ENCODE measurements at places on chromosomes 3 and 15.
A peak's percentile ranks its signal among the peaks of the same experiment; 100 is the strongest.

DNA sequence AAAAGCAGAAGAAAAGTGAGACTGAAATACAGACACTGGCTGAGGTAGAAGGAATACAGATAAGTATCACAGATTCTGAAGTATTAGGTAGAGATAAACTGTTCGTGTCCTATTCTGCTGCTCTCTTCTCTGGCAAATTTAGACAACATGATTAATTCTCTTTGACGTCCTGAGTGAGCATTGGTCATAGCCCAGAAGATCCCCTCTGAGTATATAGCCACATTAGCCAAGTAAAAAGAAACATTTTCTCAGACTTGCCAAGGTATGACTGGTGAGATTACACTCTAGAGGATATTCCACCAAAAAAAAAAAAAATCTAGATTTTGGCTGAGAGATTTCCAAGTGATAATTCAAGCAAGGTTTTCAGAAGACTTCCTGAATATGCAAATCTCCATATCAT lies 111.4 kb upstream of the ALCAM start:
- DNase-seq = no peak

DNA sequence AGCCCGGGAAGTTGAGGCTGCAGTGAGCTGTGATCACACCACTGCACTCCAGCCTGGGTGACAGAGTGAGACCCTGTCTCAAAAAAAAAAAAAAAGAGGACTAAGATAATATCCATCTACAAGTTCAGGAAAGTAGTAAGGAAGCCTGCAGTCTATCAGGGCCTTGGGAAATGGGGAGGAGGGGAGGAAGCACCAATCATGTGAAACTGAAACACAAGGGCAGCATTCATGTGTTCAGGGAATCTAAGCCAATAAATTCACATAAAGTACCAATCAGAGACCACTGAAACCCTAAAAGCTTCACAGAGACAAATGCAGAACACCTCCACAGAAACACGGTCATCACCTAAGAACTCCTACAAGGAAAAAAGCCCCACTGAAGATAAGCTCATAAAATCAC lies 22.9 kb upstream of the HHATL start:
- no peak for DNase-seq

GRCh38 chr3:53921296-53921695 lies 29.6 kb upstream of the SELENOK start:
- DNase-seq = no peak

- DNase-seq = no peak
These were observed 779.5 kb downstream of the NTRK3 start for GRCh38 chr15:87477026-87477425.

- no peak for DNase-seq
These were observed 9.3 kb upstream of the ATP13A4 start for GRCh38 chr3:193564012-193564411.

- no peak for DNase-seq
These were observed 59.4 kb downstream of the MCTP2 start for GRCh38 chr15:94290730-94291129.

DNA sequence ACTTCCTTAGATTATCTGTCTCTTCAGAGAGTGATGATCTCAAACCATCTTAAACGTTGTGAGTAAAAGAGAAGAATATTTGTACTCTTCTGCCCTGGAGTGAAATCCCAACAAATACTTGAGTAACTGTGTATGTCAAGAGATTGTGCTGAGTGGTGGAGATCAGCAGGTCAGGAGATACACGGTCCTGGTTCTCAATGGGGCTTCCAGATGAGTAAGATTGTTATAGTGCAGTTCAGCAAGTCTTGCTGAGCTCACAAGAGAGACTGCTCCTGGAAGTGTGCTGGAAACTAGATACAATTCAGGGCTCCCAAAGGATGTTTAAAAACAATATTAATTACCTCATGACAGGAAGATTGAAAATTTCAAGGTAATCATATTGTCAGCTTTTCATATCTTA lies 184.3 kb downstream of the AKAP13 start:
- DNase-seq = no peak

- peak; percentile 12 for DNase-seq
These were observed 67.8 kb downstream of the FMN1 start for GRCh38 chr15:33126559-33127290.

DNA sequence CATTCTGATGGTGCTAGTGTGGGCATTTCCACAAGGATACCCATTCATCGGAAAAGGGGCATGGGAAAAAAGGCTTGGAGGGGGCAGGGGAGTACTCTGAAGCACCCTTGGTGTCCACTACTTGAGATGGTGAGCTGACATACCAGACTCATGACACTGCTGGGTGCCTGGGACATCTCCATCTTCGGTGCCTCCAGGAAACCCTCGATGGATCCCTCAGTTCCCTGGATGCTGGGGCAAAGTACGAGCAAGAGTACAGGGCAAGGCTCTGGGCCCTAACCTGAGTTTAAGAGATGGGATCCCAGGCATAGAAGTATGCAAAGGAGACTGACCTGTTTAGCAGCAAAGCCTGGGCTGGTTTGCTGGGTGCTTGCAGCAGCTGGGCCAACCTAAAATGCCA lies 5.2 kb upstream of the IP6K1 start:
- no peak for DNase-seq

GRCh38 chr15:83913034-83913632 lies 259.2 kb downstream of the ADAMTSL3 start:
- no peak for DNase-seq

DNA sequence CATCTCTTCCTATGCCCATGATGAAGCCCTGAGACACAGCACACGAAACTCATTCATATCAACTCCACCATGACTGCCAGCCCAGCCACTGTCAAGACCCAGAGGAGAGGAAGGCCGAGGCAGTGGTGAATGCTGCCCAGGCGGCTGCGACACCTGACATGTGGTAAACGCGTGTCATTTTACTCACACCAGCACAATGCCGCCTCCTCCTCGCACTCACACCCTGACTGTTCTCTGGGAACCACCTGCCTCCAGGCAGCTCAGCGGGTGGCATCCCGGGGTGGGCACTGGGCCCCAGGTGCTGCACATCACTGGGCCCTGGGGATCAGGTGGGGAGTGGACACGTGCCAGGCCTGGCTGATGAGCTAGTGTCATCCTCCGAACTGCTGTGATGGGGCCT lies 21.5 kb downstream of the KLHL25 start:
- DNase-seq = no peak

- DNase-seq = no peak
These were observed 65.4 kb downstream of the SERP1 start for GRCh38 chr3:150480877-150481276.

DNA sequence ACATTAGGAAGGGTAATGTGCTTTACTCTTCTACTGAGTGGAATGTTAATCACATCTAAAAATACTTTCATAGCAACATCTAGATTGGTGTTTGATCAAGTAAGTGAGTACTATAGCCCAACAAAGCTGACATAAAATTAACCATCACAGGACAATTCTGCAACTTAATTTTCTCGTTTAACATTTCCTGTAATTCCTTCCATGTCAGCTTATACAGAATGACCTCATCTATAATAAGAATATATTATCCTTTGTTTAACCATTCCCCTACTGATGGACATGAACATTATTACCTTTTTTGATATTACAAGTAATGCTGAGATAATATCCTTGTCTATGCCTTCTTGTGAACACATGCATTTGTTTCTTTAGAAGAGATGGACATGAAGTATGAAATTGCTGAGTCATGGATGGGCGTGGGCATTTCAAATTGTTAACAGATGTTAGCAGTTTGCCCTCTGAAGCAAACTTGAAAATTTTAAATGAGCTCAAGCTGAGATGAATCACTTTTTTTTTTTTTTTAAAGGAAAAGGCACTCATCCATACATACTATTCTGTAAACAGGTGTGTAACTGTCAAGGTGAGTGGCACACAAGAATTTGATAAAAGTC lies 85.1 kb downstream of the OXNAD1 start:
- no peak for DNase-seq

GRCh38 chr3:47399531-47400270 lies 18.9 kb downstream of the PTPN23 start:
- DNase-seq = no peak

DNA sequence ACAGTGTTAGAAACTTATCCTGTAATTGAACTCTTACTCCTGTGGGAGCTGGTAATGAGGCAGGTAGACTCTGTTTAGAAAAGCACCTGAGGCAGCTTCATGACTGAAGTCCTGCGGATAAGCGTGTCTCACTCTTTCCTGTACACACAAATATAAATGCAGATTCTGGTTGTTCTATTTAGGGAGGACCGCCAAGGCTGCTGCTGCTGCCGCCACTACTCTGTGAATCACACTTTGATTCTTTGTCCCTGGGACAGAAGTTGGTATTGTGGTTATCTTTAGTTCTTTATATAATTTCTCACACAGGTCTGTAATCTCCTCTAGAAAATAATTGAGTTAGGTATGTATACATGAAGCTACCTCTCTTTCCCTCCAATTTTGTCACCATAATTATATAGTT lies 3.6 kb downstream of the LSAMP start:
- no peak for DNase-seq

- DNase-seq = no peak
These were observed at the start of gene MYO1E for GRCh38 chr15:59372352-59373211. MYO1E (minus strand) TSS chr15:59372871; CDS start chr15:59372500, 371 bp downstream.

GRCh38 chr15:91867581-91868026 lies 14.1 kb downstream of the SLCO3A1 start:
- no peak for DNase-seq

DNA sequence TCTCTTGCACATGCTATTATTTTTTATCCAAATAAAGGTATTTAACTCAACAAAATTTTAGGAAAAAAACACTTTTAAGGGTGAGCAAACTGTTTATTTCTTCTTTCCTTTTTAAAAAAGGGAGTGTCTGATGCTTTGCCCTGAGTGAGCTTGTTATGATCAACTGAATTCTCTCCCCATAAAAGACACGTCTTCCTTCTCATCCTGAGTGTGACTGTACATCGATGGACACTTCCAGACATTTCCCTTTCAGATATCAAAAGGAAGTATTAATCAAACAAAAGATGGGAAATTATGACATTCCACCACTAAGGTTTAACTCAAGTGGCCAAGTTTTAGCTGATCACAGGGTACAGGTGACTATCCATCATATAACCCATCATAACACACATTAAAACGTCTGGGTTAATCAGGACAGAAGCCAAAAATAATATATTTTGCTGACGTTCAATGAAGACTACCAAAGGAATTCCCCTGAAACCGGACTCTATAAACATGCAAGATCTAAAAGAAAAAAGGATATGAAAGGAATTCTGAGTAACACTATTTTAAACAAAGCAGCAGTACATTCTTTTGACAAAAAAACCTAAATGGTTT lies 354.8 kb downstream of the MECOM start:
- no peak for DNase-seq

- DNase-seq = no peak
These were observed 17.9 kb downstream of the FAM174B start for GRCh38 chr15:92637626-92638025.
